ENCODE measurements at places on chromosomes 11 and 22.

DNA sequence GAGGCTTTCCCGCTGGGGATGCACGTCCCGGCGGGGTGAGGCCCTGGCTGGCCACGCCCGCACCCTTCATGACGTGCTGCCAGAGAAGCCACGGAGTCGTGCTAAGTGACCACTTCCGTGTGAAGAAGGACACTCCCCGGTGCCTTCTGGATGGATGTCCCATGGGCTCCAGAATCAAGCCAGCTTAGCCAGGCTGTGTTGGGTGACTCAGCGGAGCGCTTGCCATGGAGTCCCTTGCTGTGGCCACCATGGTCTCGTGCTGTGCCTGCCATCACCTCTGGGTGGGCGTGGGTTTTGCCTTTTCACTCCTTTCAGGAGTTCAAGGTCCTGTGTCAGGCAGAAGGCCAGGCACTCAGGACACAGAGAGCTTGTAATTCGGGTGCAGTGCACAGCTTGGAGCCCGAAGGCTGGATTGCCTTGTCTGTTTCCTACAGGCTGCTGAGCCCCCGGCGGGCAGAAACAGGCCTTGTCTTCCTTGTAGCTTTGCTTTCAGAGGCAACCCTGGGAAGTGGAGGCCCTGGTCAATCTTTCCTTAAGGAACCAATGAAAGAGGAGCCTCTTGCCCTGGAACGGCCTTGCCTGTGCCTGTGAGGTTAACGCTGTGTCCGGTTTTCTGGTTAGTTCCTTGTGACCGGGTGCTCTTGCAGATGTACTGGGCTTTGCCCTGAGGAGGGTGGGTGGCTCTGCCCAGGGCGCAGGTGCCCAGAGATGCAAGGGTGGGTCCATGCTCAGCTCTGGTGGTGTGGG is 268.6 kb downstream of the TBC1D22A start:
- DNase-seq = no peak

- DNase-seq = no peak
Measured at GRCh38 chr11:119614222-119615002, 114.6 kb downstream of the NECTIN1 start.

DNA sequence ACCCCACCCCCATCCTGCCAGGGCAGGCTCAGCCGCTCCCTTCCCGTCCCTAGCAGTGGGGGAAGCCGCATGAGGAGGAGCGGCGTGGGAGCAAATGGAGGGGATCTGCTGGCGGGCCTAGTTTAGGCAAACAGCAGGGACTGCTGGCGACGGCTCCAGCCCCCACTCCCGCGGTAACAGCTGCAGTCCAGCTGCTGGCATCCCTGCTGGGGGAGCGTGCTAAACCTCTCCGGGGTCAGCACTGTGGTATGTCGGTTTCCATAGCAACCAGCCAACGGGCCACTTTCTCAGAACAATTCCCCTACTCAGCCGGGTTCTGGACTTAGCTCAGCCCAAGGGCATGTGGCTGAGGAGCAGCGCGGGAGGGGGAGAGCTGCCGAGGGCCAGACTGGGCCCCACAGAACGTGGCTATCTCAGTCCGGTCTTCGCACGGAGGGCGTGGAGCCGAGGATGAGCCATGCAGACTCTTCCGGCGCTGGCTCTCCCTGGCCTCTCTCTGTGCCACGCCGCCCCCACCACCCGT is 98.8 kb downstream of the PKNOX2 start:
- DNase-seq = no peak

DNA sequence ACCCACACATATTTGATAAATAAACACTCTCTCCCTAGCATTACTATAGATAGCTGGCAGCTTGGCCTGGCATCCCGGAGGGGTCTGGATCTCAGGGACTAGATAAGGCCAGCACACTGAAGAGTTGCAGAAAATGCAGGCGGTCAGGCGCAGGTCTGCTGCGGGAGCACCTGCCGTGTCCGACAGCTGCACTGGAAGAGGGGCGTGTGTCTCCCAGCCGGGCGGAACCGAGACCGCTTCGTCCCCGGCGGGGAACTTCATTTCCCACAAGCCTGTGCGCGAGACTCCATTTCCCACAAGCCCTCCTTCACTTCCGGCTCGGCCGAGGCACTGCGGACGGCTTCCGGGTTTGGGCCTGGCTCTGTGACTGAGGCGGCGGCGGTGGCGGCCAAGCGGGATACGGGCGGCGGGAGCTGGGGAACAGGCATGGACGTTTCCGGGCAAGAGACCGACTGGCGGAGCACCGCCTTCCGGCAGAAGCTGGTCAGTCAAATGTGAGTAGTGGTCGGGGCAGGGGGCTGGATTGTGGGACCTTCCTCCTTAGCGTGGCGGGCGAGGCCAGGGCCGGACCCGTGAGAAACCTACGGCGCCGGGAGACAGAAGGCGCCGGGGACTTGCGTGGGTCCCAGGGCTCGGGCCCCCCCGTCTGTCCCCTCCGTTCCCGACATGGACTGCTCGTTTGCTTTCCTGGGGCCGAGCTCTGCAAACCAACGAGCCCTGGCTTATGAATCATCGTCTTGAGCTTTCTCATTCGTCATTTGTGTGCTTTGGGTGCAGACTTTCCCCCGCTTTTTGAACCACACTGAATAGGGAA is at the start of gene MED15:
MED15 (plus strand) TSS at position 358 of the 814 bp plus-strand sequence; CDS start at position 427, 69 bp downstream.
- DNase-seq = peak; percentile 83

DNA sequence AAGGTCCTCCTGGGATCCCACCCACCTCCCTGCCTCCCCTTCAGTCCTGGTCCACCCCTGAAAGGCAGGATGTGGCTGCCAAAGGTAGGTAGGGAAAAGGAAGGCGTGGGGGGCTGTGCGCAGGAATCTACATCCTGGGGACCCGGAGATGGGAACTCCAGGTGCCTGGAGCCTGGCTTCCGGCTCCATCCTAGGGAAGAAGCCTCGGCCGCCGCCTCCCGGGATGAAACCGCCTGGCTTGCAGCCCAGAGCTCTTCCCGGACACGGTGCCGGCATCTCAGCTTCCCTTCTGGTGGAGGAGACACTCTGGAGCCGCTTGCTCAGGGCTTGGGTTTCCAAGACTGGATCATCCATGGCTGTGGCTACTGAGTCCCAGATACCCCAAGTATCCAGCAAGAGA is 33.3 kb upstream of the PDGFB start:
- DNase-seq = no peak

GRCh38 chr11:124297921-124298320 is 15.8 kb downstream of the OR8D1 start:
- DNase-seq = no peak

DNA sequence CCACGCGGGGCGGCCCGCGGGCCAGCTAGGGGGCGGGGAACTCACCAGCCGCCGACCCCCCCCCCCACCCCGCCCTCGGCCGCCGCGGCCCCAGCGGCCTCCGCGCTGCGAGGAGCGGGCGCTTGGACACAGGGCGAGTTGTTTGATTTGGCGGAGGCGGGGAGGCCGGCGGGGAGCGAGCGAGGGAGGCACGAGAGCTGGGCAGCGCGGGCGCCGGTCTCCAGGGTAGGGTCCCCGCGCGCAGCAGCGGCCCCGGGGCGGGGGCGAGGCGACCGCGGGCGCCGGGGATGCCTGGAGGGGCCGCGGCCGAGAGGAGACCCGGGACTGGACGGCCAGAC is 64.4 kb downstream of the NAV2 start:
- no peak for DNase-seq

DNA sequence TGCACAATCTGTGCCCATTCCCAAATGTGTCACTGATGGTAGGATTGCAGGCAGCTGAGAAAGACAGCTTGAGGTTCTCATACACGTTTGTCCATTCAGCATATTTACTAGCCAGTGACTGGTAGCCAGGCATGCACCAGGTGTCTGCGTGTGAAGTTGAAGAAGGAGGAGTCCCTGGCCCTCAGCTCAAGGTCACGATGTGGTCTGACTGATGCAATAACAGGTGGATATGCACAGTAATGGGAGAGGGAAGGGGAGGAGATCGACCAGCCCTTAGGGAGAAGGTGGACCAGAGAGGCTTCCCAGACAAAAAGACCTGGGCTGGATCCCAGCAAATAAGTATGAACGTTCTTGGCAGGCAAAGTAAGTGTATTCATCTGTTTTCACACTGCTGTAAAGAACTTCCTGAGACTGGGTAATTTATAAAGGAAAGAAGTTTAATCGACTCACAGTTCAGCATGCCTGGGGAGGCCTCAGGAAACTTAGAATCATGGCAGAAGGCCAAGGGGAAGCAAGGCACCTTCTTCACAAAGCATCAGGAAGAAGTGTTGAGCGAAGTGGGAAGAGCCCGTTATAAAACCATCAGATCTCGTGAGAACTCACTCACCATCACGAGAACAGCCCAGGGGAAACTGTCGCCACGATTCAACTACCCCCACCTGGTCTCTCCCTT is 96.0 kb downstream of the MN1 start:
- no peak for DNase-seq

DNA sequence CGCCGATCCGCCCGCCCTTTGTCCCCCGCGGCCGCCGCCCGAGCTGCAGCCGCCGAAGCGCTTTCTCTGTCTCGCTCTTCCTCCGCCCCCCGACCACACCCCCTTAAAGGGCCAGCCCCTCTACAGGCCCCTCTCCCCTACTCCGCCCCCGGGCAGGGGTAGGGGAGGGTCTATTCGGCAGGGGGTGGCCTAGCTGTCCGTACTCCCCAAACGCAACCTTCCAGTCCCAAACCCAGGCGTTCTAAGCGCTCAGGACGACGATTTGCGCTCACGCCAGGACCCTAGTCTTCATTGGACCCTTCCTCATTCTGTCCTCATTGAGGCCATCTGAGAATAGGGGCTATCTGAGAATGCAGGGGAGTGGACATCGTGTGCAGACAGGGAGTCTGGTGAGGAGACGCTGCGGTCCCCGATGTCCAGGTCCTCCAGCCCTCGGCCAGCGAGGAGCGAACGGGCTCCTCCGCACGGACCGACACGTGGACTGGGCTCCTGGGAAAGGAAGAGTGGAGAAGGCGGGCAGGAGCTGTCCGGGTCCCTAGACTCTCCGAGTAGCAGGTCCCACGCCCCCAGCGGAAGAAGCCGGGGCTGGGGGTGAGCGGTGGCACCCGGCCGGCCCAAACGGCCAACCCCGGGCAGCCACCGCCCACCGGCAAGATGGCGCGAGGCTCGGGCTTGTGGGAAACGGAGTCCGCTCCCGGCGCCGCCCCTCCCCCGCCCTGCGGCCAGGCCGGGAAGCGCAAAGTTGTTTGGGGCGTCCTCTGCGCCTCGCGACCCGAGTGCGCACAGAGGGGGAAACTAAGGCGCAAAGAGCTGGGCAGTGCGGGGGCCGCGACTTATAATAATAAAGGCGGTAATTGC is at the start of gene PPP1R14B:
PPP1R14B (minus strand) TSS at position 73 of the 858 bp plus-strand sequence. CDS start 270 bp downstream, outside the sequence.
- peak; percentile 71 for DNase-seq

GRCh38 chr11:104106136-104106754 is 57.7 kb downstream of the PDGFD start:
- DNase-seq = no peak

- no peak for DNase-seq
Measured at GRCh38 chr22:17155941-17156340, 3.1 kb downstream of the HDHD5 start.

DNA sequence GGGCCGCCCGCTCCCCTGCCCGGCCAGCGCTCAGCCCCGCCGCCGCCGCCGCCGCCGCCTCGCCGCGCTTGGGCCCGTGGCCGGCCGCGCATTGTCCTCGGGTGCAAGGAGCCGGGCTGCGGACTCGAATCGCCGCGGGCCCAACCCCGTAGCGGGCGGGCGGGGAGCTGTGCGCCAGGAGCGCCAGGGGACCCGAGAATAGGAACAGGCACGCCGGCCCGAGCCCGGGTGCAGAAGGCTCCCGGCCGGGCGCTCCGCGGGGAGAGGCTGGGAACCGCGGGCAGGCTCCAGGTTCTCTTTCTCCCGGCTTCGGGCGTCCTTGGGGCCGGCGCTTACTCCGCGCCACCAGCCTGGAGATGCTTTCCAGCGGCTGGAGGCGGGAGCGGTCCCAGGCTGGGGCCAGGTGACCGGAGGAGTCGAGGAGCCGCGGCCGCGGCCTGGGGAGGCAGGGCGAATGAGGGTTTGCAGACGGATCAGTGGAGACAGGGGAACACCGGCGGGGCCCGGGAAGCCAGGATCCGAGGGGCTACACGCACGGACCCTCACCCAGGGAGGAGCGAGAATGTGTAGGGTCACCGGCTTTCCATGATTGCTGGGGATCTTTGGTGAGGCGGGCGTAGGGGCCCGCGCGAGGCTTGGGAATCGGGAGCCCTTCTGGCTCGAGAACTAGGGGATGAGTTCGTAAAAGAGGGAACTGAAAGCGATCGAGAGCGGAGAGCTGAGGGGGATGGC is 726 bp downstream of the PKNOX2 start:
- DNase-seq = no peak

All from activated T-cell treated with anti-CD3 and anti-CD28 coated beads for 4 hours (primary cell).